ENCODE measurements at places on chromosomes 7 and 10.

DNA sequence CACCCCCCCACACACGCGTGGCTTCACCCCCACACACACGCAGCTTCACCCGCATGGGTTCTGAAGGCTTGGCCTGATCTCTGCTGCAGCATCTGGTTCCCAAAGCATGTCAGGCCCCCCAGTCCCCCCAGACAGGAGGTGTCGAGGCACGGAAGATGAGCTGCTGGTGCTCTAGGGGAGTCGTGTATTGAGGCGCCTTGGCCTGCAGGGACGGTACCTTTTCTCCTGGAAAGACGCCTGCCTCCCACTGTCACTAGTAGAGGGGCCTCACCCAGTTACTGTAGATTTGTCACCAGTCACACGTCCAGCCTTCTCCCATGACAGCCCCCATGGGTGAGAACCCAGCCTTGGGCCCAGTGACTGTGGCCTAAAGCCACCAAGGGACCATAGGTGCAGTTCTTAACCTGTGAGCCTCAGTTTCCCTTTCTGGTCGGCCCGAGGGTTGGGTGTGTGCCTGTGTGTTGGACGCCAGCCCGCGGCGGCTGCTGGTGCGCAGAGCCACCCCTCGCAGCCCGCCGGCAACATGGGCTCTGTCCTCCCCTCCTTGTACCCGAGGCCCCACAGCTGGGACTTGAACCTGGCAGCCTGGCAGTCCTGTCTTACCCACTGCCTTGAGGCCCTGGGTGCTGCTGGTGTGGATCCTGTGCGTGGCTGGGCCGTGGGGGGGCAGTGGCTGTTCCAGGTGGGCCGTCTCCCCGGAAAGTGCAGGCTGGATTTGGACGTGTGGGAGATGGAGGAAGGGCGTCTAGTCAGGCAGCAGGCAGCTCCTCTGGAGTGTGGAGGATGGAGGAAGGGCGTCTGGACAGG lies 81.7 kb downstream of the NKX6-2 start:
- DNase-seq = no peak

- DNase-seq = no peak
Measured at GRCh38 chr10:67618116-67618515, 77.9 kb downstream of the CTNNA3 start.

DNA sequence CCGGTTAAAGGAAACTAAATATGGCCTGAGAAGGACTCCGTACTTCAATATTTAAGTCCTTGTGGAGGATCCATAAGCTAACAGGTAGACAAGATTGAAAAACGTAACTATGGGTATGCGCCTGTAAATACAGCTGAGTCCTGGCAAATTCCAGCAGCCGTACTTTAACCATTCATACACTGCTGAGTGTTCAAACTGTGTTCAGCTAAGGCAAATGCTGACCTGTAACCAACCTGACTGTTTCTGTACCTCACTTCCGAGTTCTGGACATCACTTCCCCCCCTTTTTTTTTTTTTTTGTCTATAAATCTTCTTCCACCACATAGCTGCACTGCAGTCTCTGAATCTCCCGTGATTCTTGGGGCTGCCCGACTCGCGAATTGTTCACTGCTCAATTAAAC lies 69.1 kb downstream of the SRPK2 start:
- DNase-seq = no peak

DNA sequence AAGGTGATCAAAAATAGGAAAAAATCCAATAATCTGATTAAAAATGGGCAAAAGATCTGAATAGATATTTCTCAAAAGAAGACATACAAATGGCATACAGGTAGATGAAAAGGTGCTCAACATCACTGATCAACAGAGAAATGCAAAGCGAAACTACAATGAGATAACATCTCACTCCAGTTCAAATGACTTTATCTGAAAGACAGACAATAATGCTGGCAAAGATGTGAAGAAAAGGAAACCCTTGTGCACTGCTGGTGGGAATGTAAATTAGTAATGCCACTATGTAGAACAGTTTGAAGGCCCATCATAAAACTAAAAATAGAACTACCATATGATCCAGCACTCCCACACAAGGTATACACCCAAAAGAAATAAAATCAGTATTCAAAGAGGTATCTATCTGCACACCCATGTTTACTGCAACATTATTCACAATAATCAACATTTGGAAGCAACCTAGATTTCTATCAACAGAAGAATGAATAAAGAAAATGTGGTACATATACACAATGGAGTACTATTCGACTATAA lies 85.0 kb downstream of the LRRN3 start:
- DNase-seq = no peak

DNA sequence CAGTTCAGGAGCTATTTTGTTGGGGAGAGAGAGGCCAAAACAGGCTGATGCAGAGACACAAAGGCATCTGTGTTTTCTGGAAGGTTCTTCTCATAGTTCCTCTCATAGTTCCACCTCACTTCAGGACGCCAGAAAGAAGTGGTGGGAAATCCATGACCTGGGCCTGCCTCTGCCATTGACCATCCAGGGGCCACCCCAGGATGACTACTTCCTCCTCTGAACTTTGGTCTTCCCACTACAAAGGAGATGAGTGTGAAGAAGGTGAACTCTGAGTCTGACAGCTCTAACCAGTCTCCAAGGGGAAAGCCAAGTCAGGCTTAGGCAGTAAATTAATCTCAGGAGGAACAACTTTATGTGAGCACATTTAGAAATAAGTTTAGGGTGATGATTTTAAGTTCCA lies 175.8 kb upstream of the TCF7L2 start:
- DNase-seq = no peak

DNA sequence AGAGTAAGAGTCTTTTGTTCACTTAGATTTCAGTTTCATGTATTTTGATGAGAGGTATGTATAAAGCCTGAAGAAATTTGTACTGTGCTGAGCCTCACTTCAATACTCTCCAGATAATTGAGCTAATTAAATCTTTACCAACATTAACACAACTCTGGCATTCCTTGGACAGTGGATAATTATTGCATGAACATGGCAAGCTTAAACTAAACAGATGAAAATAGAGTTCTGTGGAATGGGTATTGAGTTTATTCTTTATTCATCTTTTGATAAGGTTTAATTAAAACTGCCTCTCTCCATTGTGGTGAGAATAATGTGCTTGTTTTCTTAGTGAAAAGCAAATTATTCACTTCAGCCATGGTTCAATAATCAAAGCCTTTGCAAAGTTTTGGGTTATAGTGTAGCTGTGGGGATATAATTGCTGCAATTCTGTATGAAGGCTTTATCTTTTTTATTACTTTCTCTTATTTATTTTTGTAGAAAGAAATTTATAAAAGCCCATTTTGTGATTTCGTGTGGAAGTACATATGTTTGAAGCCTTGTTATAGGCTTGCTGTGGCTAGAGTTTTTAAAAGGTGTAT lies 126.4 kb upstream of the FZD1 start:
- DNase-seq = no peak

DNA sequence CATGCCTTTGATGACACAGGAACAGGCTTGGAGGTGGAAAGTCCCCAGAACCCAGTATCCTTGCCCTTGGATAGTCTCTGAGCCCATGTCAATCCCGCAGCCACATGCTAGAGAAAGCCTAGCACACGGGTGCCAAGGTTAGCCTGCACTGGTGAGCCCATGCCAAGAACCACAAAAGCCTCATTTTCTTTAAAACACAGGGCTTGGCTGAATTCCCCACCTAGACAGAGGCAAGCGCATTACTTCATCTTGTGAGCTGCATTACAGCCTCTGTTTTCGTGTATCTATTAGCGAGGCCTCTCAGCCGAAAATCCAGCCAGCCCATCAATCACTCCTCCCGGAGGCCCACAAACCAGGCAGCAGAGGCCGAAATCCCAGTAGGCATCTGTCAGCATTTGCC lies 314.9 kb upstream of the AUTS2 start:
- DNase-seq = peak; percentile 88

DNA sequence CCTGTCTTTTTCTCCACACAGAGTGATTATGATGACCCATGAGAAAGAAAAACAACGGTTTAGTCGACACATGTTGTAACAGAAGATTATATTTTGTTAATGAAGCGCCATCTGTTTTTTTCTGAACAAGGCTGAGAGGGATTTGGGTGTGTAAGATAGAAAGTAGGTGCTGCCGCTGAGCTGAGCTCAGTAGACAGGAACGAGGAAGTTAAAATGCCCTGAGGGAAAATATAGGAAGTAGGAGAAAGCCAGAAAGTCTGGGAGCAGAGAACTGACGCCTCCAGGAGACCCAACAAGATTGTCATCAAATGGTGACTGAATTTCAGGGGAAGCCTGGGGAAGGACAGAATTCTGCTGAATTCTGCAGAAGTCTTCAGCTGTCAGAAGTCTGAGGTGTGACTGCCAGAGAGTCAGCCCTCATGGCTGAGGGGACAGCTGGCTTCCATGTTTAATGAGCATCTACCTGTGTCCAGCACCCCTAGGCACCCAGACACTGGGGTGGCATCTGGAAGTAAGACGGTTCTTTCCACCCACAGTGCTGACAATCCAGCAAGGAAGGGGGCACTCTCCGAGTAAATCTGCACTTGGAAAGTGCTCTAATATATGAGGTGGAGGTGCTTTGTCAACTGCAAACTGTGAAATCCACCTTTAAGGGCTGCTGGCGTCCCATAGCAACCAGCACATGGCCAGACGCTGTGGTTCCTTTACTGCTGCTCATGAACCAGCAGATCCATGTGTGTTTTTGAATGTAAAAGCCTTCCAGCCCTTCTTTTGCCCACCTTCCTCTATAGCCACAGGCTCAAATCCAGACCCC lies 12.5 kb upstream of the TSPAN15 start:
- peak; percentile 70 for DNase-seq

GRCh38 chr10:44913350-44914081 lies 2.4 kb downstream of the TMEM72 start:
- no peak for DNase-seq

- DNase-seq = no peak
Measured at GRCh38 chr10:46232084-46232483, 54.7 kb upstream of the ANTXRL start.

GRCh38 chr7:135240441-135240840 lies 6.8 kb downstream of the STRA8 start:
- DNase-seq = no peak

DNA sequence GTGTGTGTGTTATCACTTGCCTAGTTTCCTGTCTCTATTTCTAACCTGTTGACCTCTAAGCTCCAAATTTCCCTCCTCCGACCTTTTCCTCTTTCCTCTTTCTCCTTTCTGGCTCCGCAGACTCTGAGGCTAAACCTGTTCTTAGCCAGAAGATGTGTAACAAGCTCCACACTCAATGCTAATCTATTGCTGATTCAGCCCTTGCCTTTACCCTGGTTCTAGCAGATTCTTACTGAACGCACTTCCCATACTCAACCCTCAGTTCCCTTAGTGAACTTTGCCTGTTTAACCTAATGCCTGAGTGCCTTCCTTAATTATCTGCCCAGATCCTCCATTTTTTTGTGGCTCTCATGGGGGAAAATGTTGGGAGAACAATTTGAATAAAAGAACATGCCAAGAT lies 30.0 kb upstream of the SGMS1 start:
- no peak for DNase-seq

DNA sequence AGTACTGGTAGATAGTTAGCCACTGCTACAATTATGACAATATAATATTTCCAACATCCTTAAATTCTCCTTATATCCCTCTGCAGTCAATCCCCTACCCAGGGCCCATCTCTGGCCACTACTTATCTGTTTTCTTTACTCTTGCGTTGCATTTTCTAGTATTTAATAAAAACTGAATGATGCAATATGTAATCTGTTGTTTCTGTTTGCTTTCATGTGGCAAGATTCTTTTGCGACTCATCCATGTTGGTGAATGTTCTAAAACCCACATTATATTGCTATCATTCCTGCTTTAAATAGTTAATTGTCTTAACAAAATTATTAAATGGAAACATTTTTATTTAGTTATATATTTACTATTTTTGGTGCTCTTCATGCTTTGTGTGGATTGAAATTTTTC lies 338.5 kb downstream of the MDFIC start:
- DNase-seq = peak; percentile 18

- DNase-seq = peak; percentile 66
Measured at GRCh38 chr7:14821757-14822480, 80.6 kb downstream of the DGKB start.

DNA sequence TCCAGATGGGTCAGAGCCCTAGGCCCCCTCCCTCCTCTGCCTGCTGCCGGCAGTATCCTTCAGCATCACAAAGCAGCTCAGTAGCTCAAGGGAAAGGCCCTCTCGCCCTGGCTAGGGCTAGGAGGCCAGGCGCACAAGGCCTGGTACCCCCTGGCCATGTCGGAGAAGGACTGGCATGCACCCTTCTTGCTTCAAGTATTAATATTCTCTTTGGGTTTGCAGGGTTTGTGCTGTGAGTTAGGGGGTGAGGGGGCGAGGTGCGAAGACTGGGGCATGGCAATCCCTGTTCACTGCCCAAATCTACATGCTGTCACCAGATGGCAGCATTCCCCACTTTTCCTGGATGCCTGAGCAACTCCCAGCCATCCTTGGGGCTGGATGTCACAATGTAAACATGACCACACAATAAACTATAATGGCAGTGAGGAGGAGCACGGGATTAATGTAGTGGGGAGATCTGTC lies 105.2 kb downstream of the NEURL1 start:
- peak; percentile 83 for DNase-seq

- peak; percentile 95 for DNase-seq
Measured at GRCh38 chr7:28037220-28038010, 143.2 kb downstream of the JAZF1 start.

DNA sequence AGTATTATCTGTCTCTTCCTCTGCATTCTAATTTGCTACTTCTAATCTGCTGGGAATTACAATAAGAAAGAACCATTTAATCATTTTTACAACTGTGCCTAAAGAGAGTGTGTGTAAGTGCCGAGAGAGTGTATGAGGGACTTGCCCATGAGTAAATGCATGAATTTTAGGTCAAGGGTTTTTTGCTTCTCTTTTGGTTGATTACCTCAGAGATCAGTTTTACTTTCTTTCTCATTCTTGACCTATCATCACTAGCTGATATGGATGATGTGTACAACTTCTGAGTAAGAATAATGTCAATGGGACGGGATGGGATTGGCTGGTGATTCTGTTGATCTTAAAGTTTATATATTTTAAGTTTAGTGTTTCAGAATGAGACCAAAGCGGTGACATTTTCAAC lies 47.8 kb downstream of the IKZF1 start:
- no peak for DNase-seq

- no peak for DNase-seq
Measured at GRCh38 chr7:131208777-131209176, 118.9 kb upstream of the MKLN1 start.

- DNase-seq = no peak
Measured at GRCh38 chr7:91327346-91327745, 63.1 kb downstream of the FZD1 start.

DNA sequence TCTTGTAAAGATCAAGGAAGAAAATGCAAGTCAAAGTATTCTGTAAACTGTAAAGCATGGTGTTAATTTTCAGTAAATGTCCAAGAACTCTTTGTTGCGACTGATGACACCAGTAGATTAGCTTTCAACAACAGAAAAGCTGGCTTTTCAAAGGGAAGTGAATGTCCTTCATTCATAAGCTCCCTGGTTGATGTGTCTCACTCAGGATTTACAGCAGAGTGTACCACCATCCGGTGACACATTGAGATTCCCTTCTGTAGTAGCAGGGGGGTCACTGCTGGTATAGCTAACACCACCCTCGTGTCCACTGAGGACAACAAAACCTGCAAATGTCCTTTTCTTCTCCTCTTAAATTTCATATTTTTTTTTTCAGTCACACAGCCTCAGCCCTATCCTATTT lies 253.4 kb downstream of the SORCS1 start:
- DNase-seq = no peak

Data from AG10803 (cell line).